Kidney epithelial cell (primary cell): ENCODE measurements at places on chromosomes 11 and 22. TPM values are rescaled to one million over a fixed set of nuclear protein-coding genes. Genes with fewer than 3 reads are reported as not detected.

SLC15A3 gene
- 2.3 and 2.4 TPM in 2 replicates for total RNA-seq

DNA sequence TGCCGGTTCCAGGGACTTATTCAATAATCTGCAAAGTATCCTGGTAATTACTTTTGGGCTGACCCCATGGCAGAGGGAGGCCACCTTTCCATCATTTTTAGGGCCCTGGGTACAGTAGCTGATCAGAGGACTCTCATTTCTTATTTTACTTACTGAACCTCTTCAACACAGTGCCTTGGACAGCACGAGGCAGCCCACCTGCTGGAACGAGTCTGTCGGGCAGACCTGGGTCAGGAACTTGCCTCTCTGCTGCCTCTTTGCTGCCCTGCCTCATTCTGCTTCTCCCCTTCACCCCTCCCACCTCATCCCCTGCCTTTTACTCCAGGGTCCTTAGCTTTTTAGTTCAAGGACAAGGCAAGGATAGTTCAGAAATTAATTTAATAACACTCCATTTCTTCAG lies 204.5 kb downstream of the CSNK2A3 start:
- DNase-seq: no peak

FIBP gene
- 142 and 144 TPM in 2 replicates for total RNA-seq

PTH gene
- total RNA-seq: not detected in 2 replicates

BBOX1 gene
- not detected in 2 replicates for total RNA-seq

DNA sequence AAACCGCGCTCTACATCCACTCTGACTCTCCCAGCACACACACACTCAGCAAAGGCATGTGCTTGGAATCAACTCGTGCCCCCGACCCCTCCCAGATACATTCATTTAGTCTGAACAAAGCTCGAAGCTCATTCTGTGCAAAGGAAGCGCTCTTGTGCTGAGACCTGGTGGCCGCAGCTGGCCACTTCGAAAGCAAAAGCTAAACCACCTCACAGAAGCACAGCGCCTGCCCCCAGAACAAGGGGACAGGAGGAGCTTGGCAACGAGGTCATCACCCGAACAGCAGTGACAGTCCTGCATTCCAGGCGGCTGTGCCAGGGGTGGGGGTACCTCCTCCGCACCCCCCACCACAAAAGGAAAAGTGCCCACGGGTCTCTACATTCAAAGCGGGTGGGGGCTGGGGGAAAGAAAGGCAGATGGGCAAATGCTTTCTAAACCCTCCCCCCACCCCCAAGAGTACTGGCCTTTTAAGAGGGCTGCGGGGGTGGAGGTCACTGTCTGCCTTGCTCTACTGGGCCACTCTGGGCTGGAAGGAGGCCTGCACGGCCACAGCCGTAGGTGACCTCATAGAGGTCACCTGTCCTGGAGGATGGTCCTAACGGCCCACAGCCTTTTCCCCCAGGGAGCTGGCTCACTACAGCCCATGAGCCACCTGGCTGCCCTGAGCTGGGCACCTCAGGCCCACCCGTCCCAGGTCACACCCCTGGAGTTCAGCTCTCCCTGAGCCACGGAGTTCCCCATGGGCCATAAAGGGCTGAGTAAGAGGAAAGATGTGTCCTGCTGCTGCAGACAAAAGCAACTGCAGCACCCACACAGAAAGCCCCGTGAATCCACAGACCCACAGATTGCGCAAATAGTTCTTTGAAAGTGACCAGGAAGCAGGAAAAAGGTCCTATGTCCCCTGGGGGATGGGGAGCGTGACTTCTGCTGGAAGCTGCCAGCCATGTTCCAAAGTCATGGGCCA lies 21.3 kb downstream of the CBX7 start:
- DNase-seq: no peak

POU2AF3 gene
- total RNA-seq: 0.25 TPM in 1 of 2 replicates, not detected in the other

- DNase-seq: no peak
Observed at GRCh38 chr11:69442807-69443137, 38.7 kb upstream of the LINC01488 start.

FSHB gene
- not detected in 2 replicates for total RNA-seq

- no peak for DNase-seq
Observed at GRCh38 chr11:85444479-85444878, 182.7 kb downstream of the DLG2 start.

- DNase-seq: peak; percentile 62
Observed at GRCh38 chr22:28009272-28009827, 90.3 kb upstream of the PITPNB start.

DNA sequence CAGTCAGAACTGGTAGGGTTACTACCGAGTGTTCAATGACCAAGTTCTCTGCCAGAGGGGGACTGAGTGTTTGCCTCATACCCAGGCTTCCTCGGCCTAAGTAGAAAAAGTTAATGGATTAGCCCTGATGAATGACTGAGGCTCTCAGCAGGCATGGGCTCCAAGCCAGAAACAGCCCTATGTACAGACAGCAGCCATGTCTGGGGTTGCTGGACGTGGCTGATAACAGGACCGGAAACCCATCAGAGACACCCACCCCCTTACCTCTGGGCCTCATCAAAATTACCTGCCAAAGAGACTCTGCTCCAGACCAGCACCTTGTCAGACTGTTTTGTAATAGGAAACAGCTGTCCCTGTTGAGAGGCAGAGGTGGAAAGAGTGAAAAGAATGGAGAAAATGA lies 351.4 kb downstream of the ETS1 start:
- no peak for DNase-seq

GRCh38 chr22:17269607-17270261 lies 50.5 kb upstream of the ADA2 start:
- no peak for DNase-seq

PYGM gene
- 0.17 and 0.27 TPM in 2 replicates for total RNA-seq

DNA sequence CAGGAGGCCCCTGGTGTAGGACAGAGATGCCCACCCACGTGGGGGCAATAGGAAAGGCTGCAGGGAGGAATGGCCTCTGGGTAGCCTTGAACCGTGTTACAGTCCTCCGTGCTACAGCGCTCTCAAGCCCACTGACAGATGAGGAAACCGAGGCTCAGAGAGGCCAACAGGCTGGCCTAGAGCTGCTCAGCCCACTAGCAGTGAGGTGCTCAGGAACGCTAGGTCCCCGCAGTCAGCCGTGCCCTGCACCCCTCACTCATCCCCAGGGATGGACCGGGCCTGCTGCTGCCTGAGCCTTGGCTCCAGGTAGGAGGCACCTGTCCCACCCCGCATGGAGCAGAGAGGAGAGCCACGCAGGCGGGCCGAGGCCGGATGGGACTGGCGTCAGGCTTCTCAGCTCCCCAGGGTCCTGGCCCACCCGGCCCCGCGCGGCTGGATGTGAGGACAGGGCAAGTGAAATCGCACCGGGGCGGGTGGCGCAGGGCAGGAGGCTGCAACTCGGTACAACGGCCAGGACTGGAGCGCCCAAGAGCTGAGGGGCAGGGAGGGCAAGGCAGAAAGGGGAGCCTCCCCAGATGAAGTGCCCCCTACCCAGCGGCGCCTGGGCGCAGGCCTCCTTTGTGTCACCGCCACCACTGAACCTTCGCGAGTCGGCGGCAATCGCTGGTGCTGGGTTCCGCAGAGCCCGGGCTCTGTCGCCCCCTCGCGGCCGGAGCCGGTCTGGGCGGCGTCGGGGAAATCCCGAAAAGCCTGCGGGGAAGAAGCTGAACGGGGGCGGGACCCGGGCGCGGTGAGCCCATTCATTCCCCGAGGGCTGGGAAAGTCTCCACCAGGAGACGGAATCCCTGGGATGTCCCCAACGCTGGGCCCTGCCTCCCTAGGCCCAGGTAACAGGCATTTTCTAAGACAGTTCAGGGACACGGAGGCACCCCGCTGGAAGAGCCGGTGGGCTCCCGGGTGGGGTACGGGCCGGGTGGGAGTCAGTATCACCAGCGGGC lies 8.4 kb upstream of the SLC2A11 start:
- no peak for DNase-seq

- DNase-seq: no peak
Observed at GRCh38 chr11:102384419-102385079, 37.5 kb downstream of the BIRC2 start.
